ENCODE measurements at places on chromosomes 2 and 18. TPM values are rescaled to one million over a fixed set of nuclear protein-coding genes. Genes with fewer than 3 reads are reported as not detected.

PAX8 gene
- total RNA-seq: 0.51 TPM

KCNJ13 gene
- not detected for total RNA-seq

SOX11 gene
- total RNA-seq: 2.1 TPM

TMEM18 gene
- total RNA-seq: 17.7 TPM

TUBA4B gene
- not detected for total RNA-seq

PID1 gene
- total RNA-seq: 8.2 TPM

HOXD9 gene
- not detected for total RNA-seq

LTBP1 gene
- 190 TPM for total RNA-seq

CFC1 gene
- not detected for total RNA-seq

AFF3 gene
- total RNA-seq: 0.50 TPM

TMEM169 gene
- 0.26 TPM for total RNA-seq

AAMP gene
- total RNA-seq: 110 TPM

FNDC4 gene
- total RNA-seq: 18.3 TPM

COLEC11 gene
- total RNA-seq: 0.83 TPM

DUSP19 gene
- 5.1 TPM for total RNA-seq

ATP8B1 gene
- total RNA-seq: 53.4 TPM

ALK gene
- under 0.01 TPM for total RNA-seq

STPG4 gene
- total RNA-seq: 0.33 TPM

MAL gene
- total RNA-seq: not detected

CHRNG gene
- not detected for total RNA-seq

DSG3 gene
- not detected for total RNA-seq

NAT8 gene
- total RNA-seq: not detected

KLHL14 gene
- not detected for total RNA-seq

C1GALT1C1L gene
- total RNA-seq: 0.51 TPM

RRM2 gene
- total RNA-seq: 1.5 TPM

CDH20 gene
- not detected for total RNA-seq

PARD3B gene
- total RNA-seq: 20.6 TPM

OXER1 gene
- total RNA-seq: 0.26 TPM

WDR33 gene
- total RNA-seq: 20.8 TPM

TIMM21 gene
- total RNA-seq: 21.6 TPM

OR6B2 gene
- not detected for total RNA-seq

CLASP1 gene
- 33.6 TPM for total RNA-seq

HOXD12 gene
- total RNA-seq: not detected

TUBA3E gene
- not detected for total RNA-seq

NT5DC4 gene
- not detected for total RNA-seq

UGT1A4 gene
- not detected for total RNA-seq

SLC9A4 gene
- not detected for total RNA-seq

KCNS3 gene
- 1.3 TPM for total RNA-seq

LYPD6B gene
- not detected for total RNA-seq

PCARE gene
- under 0.01 TPM for total RNA-seq

RPRM gene
- total RNA-seq: not detected

MAP3K2 gene
- 30.1 TPM for total RNA-seq

SERPINB12 gene
- not detected for total RNA-seq

KYNU gene
- total RNA-seq: 1.5 TPM

ERFE gene
- 1.5 TPM for total RNA-seq

SNED1 gene
- total RNA-seq: 39.5 TPM

DLX2 gene
- total RNA-seq: not detected

ITM2C gene
- total RNA-seq: 77.3 TPM

KCNG3 gene
- total RNA-seq: under 0.01 TPM

TPO gene
- total RNA-seq: not detected

TRIM43 gene
- not detected for total RNA-seq

UGT1A8 gene
- total RNA-seq: not detected
